NCI-H774 (cell line): ENCODE measurements at places on chromosomes 2 and 18.

DNA sequence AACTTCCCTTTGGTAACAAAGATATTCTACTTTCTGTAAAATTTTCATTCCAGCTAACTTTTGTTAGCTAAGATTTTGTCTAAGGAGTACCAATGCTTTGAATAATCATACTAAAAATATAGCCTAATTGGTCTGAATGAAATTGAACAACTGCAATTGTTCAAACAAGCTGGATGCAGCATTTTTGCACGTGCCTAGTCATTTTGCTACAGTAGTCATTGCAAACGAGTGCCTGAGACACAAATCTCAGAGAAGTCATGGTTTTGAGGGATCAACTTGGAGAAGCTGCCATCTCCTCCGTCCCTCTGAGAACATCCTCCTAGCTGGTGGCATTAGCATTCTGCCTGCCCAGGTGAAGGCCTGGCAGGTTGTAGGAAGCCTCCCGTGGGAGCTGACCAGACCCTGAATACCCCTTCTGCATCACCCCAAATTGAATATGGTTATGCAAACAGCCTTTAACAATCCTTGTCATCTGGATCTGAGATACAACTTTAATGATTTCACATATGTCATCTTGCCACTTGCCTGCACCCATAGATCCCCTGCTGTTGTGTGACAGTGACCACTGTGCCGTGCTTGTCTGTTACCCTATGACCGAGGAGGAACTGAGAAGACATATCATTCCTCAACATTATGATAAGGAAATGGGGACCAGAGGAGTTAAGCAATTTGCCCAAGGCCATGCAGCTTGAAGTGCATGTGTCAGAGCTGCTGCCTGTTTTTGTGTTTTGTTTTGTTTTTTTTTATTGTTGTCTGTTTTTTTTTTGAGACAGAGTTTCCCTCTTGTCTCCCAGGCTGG lies 29.1 kb upstream of the MGAT4A start:
- DNase-seq: no peak

- no peak for DNase-seq
Observed at GRCh38 chr2:8178911-8179310, 502.9 kb upstream of the ID2 start.

- DNase-seq: no peak
Observed at GRCh38 chr2:207046724-207047123, 107.4 kb downstream of the CPO start.

GRCh38 chr2:18559531-18560030 lies 872 bp downstream of the RDH14 start:
- no peak for DNase-seq

GRCh38 chr2:152693033-152693432 lies 24.2 kb downstream of the PRPF40A start:
- DNase-seq: no peak

DNA sequence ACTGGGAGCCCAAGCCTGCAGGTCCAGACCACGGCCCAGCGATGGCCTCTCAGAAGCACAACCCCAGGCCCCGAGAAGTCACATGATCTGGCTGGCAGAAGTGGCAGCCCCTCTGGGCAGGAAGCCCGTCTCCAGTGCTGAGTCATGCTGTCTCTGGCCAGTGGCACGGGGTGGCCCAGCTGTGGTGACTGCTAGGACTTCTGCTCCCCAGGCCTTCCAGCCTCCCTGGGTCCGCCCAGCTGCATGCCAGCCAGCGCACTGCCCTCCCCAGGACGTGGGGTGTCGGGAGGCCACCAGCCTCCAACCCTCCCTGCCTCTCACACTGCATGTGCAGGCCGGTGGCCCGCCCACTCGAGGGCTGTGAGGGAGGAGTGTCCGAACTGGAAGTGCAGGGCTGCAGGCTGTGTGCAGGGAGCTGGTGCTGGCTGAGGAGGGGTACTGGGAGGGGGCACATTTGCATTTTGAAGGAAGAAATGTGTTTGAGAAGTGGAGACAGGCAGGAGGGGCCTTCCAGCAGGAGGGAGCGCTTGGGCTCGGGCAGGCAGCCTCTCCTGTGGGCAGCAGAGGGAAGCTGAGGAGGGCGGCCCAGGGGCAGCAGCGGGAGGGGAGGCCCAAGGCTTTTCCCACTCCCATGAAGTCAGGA lies 17.0 kb upstream of the HPCAL1 start:
- peak; percentile 24 for DNase-seq

DNA sequence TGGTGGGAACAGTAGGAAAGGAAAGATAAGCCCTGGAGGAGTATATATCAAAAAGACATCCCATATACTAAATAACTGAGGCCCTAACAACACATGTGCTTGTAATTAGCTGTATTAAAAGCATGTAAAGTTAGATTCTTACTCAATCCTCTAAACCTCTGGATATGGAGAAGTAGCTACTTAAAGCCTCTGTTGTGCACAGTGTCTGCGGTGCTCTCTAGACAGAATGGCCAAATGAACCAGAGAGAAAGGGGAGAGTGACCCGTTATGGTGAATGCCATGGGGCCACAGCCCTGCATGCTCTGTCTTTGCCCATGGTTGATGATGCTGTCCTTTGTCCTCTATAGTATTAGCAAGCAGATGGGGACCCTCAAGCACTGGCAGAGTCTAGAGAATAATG lies 104.4 kb upstream of the SLC8A1 start:
- no peak for DNase-seq

DNA sequence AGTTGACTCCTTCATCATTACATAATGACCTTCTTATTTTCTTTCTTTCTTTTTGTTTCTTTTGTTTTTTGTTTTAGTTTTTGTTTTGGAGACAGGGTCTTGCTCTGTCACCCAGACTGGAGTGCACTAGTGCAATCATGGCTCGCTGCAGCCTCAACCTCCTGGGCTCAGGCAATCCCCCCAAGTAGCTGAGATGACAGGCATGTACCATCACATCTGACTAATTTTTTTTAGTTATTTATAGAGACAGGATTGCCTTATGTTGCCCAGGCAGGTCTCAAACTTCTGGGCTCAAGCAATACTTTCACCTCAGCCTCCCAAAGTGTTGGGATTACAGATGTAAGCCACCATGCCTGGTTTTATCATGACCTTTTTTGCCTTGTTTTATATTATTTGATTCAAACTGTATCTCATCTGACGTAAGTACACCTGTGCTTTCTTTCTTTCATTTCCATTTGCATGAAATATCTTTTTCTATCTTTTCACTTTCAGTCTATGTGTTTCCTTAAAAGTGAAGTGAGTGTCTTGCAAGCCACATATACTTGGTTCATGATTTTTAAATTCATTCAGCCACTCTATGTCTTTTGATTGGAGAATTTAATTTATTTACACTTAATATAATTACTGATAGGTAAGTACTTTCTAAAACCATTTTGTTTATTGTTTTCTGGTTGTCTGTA lies 39.1 kb downstream of the SP100 start:
- DNase-seq: no peak

DNA sequence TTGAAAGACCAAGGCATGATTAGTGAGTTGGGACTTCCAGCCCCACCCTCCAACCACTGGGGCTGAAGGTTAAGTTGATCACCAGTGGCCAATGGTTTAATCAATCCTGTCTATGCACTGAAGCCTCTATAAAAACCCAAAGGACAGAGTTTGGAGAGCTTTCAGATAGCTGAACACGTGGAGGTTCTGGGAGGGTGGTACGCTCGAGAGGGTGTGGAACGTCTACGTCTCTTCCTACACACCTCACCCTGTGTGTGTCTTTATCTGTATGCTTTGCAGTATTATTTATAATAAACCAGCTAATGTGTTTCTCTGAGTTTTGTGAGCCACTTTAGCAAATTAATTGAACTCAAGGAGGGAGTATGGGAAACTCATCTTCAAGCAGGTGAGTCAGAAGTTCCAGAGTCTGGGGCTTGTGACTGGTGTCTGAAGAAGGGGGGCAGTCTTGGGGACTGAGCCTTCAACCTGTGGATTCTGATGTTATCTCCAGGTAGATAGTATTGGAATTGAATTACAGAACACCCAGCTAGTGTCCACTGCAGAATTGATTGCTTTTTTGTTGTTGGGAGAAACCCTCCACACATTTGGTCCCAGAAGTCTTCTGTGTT lies 20.3 kb downstream of the ACTR3 start:
- no peak for DNase-seq

DNA sequence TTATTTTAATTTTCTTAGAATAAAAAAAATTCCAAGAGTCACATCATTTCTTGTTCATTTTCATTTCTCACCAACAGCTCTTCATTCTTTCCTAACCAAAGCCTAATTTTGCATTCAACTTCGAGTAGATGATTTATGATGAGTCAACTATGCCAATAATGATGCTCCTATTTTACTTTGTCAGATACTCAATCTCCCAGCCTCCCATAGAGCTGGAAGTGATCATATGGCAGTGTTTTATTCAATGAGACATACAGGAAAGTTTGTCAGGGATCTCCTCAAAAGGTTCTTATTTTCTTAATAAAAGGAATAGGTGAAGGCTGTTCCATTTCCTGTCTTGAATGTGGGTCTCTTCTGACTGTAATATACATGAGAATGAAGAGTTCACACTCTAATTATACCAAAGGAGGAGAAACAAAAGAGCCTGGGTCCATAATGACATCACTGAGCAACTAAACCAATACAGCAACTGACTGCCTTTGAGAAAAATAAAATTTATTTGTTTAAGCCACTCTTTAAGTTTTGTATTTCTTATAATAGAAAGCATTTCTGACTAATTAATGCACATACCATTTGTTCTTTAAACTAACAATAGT lies 231.2 kb upstream of the CYP26B1 start:
- no peak for DNase-seq

DNA sequence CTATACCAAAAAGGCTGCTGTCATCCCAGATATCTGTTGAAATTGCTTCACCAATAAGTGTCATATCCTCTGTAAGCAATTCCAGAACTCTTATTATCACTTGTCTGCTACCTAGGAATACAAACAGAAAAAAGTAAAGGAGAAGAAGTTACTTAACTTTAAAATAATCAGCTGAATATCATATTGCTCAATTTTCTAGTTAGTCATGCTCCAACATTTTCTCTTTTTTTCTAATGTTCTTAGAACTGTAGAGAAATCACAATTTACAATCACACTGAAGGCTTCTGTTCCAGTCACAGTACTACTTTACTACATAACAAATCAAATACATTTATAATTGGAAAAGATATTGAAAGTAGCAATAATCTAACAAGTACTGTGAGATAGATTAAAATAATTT lies 17.4 kb downstream of the RTTN start:
- no peak for DNase-seq

DNA sequence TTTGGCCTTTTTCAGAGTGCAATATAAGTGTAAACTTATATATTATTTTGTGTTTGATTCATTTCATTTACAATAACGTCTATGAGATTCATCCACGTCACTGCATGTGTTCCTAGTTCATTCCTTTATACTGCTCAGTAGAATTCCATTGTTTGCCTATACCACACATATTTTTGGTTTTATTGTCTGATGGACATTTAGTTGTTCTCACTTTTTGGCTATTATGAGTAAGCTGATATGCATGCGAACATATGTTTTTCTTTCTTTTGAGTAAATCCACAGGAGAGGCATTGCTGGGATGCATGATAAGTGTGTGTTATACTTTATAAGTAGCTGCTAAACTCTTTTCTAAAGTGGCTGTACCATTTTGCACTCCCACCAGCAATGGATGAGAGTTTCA lies 314.8 kb upstream of the HS6ST1 start:
- DNase-seq: no peak

- DNase-seq: no peak
Observed at GRCh38 chr2:123419976-123420375, 605.1 kb upstream of the CNTNAP5 start.

DNA sequence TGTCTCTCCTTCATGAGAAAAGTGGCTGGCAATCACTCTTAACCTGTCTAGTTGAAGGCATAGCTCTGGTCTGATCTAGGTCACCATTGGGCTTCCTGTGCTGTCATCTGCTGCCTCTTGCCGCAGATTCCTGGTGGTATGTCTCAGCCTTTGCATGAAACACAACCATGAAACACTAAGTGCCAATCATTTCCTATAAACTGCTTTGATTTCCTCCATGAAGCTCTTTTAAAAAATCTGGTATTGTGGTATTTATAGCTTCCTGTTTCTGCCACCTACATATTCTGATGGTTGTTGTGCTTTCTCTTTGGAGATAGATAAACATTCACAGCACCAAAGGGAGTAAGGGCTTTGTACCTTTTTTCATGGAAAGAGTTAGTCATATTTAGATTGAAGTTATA lies 120.0 kb upstream of the EPC2 start:
- no peak for DNase-seq
